ENCODE measurements at places on chromosomes 3 and 15. TPM values are rescaled to one million over a fixed set of nuclear protein-coding genes. Genes with fewer than 3 reads are reported as not detected.

DNA sequence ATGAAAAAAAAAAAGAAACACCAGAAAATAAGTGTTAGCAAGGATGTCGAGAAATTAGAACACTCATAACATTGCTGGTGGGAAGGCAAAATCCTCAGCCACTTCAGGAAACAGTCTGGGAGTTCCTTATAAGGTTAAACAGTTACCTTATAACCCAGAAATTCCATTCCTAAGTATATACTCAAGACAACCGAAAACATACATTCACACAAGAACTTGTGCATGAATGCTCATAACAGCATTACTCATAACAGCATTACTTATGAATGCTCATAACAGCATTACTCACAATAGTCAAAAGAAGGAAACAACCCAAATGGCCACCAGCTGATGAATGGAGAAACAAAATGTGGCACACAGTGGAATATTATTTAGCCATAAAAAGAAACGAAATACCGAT is 34.8 kb upstream of the DCP1A start:
- no peak for DNase-seq

NPAP1 gene
- total RNA-seq, result not detected

SNURF gene
- not detected for total RNA-seq

MAP1A gene
- total RNA-seq, result 3.6 TPM

COL6A6 gene
- total RNA-seq, result 0.09 TPM

GRCh38 chr3:13122081-13123012 is 49.1 kb upstream of the IQSEC1 start:
- no peak for DNase-seq

- no peak for DNase-seq
Measured at GRCh38 chr3:142815803-142816202, 73.1 kb downstream of the PCOLCE2 start.

TMEM108 gene
- 3.4 TPM for total RNA-seq

DNA sequence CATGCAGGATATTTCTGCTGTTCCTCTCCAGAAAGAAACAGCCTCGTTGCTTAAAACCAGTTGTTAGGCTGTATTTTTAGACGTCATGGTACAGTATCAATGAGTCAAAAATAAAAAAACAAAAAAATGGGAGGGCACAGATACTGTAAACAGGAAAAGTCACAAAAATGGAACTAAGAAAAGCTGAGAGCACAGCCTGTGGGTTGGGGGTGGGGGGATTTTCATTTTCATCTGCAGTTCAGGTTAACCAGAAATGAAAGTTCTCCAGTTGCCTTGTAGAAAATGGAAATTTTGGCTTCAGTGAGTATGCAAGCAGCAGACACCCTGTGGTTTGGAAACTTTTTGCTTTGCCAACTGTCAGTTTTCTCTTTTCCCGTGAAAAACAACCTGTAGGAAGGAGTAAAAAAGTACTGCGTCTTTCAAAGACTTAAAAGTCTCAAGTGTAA is 59.0 kb downstream of the FRMD4B start:
- DNase-seq, result no peak

CNTN6 gene
- not detected for total RNA-seq

- DNase-seq, result no peak
Measured at GRCh38 chr3:128619146-128619890, 31.3 kb downstream of the RPN1 start.

GRCh38 chr15:100529556-100529955 is 806 bp upstream of the CERS3 start:
- DNase-seq, result no peak

GRCh38 chr3:161548301-161548700 is 51.7 kb downstream of the OTOL1 start:
- DNase-seq, result no peak

DNA sequence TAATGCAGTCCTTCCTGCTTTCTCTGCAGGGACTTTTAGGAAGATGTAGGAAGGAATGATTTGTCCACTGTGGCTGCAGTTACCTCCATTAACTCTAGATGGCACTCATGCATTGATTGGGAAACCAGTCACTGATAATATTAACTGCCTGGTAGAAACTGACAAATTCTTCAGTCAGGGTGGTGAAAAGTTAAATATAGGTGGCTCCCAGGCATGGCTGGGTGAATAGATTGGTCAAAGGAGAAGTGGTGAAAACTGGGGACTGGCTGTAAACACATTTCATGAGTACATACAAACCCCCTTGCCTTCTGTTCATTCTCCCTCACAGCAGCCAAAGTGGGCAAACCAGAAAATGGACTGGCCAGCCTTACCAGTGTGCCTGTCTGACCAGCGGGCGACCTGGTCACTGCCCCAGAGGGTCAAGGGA is 333.4 kb downstream of the THSD4 start:
- DNase-seq, result no peak

GRCh38 chr3:126031981-126032471 is 51.9 kb downstream of the SLC41A3 start:
- no peak for DNase-seq

GRCh38 chr15:46622851-46623250 is 988.0 kb downstream of the SQOR start:
- no peak for DNase-seq

- no peak for DNase-seq
Measured at GRCh38 chr3:130850044-130850797, 43.7 kb upstream of the ATP2C1 start.

THBS1 gene
- 41.4 TPM for total RNA-seq

PLCB2 gene
- total RNA-seq, result 10.7 TPM

DNA sequence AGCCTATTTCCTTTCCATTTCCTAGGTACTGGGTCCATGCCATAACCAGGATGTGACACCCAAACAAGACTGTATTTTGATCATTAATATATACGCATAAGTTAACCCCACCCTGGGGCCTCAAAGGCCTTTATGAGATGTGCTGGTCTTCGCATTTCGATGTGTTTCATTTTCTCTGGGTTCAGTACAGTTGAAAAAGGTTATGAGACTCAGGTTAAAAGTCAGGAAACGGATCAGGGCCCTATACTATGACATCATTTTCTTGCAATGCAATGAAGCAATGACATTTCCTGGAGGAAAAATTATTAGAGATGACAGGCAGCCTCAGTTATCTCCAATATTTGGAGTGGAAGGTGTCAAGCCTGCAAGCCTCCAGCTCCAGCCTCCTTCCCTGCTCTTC is 31.7 kb downstream of the TMEM212 start:
- no peak for DNase-seq

- DNase-seq, result no peak
Measured at GRCh38 chr15:75750261-75751050, 37.8 kb upstream of the CSPG4 start.

DNA sequence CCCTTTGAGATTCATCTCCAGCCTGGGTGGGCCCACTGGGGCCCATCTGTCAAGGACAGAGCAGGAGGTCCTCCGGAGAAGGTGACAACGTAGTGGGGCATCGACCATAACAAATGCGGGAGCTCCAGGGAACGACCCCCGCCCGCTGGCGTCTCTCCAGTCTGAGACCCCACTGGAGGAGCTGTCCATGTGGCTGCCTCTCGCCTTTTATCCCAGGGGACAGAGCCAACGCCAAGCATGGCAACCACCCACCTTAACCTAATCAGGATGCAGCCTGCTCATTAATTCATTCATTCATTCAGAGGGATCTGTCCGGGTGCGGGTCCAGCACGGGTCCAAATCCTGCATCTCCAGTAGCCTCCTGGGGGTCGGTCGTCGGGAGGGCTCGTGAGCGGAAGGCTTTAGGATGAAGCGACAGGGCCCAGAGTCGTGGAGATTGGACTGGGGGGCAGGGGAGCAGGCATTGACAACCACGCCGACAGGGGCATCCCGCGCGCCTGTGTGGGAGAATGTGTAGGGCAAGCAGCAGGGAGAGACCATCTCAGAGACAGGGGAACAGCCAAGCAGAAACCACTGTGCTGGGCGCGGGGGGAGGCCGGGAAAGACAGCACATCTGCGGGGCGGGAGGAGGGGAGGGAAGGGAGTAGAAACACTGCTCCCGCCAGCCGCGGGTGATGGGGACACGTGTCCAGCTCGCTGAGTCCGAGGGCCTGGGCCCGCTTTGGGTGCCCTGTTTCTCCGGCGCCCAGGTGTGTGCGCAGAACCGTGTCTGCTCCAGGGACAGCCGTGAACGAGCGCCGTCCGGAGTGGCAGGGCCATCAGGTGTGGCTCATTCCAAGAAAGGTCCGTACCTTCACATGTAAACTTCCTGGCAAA is 1.9 kb downstream of the PIGZ start:
- no peak for DNase-seq

TMC3 gene
- total RNA-seq, result not detected

- DNase-seq, result no peak
Measured at GRCh38 chr3:189338366-189338765, 166.6 kb downstream of the TPRG1 start.
